ENCODE measurements at places on chromosomes 12 and 14. TPM values are rescaled to one million over a fixed set of nuclear protein-coding genes. Genes with fewer than 3 reads are reported as not detected.

The MBD6 gene
- 15.9 TPM for total RNA-seq

The RBP5 gene
- 0.46 TPM for total RNA-seq

The TMEM179 gene
- 4.2 TPM for total RNA-seq

The PRPF39 gene
- total RNA-seq, result 11.7 TPM

The ZDHHC22 gene
- total RNA-seq, result not detected

The RNASE1 gene
- total RNA-seq, result 277 TPM

The CCDC177 gene
- not detected for total RNA-seq

The SNRPF gene
- 6.0 TPM for total RNA-seq

The TUNAR gene
- total RNA-seq, result 0.13 TPM

The BMAL2 gene
- 5.4 TPM for total RNA-seq

The HCAR2 gene
- not detected for total RNA-seq

The CCDC184 gene
- total RNA-seq, result 1.2 TPM

The KRT82 gene
- not detected for total RNA-seq

The GTF2A1 gene
- total RNA-seq, result 28.7 TPM

The HSPB8 gene
- 439 TPM for total RNA-seq

The TCL1B gene
- total RNA-seq, result not detected

The ZCCHC8 gene
- total RNA-seq, result 15.1 TPM

The TOMM20L gene
- total RNA-seq, result not detected

The PPM1H gene
- 1.6 TPM for total RNA-seq

The TAS2R46 gene
- total RNA-seq, result not detected

GRCh38 chr14:92759300-92759678 is 10.9 kb upstream of the LGMN start:
- no peak overlapping the region for H3K4me3 ChIP-seq
- H3K27me3 ChIP-seq, result no peaks in the 10 kb centered on the region
- H3K27ac ChIP-seq, result no peak overlapping the region
- no peaks in the 10 kb centered on the region for H3K4me1 ChIP-seq

- H3K4me3 ChIP-seq, result no peak overlapping the region
- no peak overlapping the region for H3K27ac ChIP-seq
- H3K36me3 ChIP-seq, result no peaks in the 10 kb centered on the region
- H3K27me3 ChIP-seq, result no peaks in the 10 kb centered on the region
Observed at GRCh38 chr12:105455261-105455660, 124.8 kb downstream of the C12orf75 start.

DNA sequence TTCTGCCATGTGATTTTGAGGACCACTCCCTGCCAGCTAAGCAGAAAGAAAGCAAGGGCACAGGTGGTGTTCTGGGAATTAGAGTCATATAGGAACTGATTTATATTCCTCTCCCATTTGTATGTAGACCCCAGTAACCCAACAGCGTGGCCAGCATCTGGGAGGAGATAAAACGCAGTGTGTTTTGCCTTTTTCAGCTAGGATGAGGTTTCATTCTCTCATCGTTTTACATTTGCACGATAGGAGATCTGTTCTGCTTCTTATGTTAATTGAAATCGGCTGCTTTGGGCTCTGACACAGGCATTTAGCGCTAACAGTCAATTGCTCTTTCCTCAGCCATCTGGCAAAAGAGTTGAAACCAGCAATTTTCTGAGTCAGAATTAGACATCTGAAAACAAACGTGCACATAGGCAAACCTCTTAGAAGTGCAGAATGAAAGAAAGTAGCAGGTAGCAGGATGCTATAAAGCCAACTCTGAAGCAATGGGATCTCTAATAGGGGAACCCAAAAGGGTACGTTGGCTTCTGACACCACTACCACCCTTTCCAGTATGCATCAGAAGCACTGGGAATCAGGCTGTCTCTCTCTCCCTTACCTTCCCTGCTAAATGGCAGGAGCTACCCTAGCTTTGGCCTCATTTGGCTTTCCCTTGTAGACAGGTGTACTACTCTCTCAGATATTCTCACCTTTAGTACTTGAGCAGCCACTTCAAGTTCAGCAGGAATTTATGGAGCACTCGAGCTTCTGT is 219.1 kb downstream of the PHLDA1 start:
- DNase-seq, result no peak
- H3K36me3 ChIP-seq, result no peaks in the 10 kb centered on the region

- H3K27ac ChIP-seq, result no peak overlapping the region
- no peak overlapping the region for H3K4me3 ChIP-seq
- H3K4me1 ChIP-seq, result peaks cover under 1% of the 10 kb centered on the region
- H3K27me3 ChIP-seq, result no peaks in the 10 kb centered on the region
- H3K36me3 ChIP-seq, result peaks cover 88% of the 10 kb centered on the region
- DNase-seq, result no peak
Observed at GRCh38 chr12:113278633-113279032, 56.3 kb downstream of the SLC8B1 start.

- H3K27ac ChIP-seq, result no peak overlapping the region
- no peak for DNase-seq
- no peaks in the 10 kb centered on the region for H3K27me3 ChIP-seq
- H3K36me3 ChIP-seq, result peaks cover 19% of the 10 kb centered on the region
- H3K4me1 ChIP-seq, result no peaks in the 10 kb centered on the region
Observed at GRCh38 chr14:50795909-50796308, 35.1 kb downstream of the NIN start.

- no peak overlapping the region for H3K4me3 ChIP-seq
- H3K27me3 ChIP-seq, result no peaks in the 10 kb centered on the region
- H3K27ac ChIP-seq, result no peak overlapping the region
- no peak for DNase-seq
Observed at GRCh38 chr12:84585776-84586395, 326.7 kb downstream of the SLC6A15 start.

GRCh38 chr14:59126714-59127436 is 61.6 kb upstream of the DAAM1 start:
- no peak overlapping the region for H3K27ac ChIP-seq
- no peak for DNase-seq
- H3K36me3 ChIP-seq, result no peaks in the 10 kb centered on the region
- H3K27me3 ChIP-seq, result no peaks in the 10 kb centered on the region

- peaks cover 42% of the 10 kb centered on the region for H3K36me3 ChIP-seq
- no peak for DNase-seq
- H3K4me1 ChIP-seq, result no peaks in the 10 kb centered on the region
- H3K27ac ChIP-seq, result no peak overlapping the region
- no peaks in the 10 kb centered on the region for H3K27me3 ChIP-seq
- H3K4me3 ChIP-seq, result no peak overlapping the region
Observed at GRCh38 chr12:1262011-1262410, 271.0 kb downstream of the ERC1 start.

- peak overlapping the region; percentile 81 for H3K27ac ChIP-seq
- H3K4me1 ChIP-seq, result peaks cover 82% of the 10 kb centered on the region
- no peaks in the 10 kb centered on the region for H3K36me3 ChIP-seq
- no peaks in the 10 kb centered on the region for H3K27me3 ChIP-seq
- no peak for DNase-seq
Observed at GRCh38 chr14:68686724-68687123, 106.1 kb downstream of the ZFP36L1 start.

DNA sequence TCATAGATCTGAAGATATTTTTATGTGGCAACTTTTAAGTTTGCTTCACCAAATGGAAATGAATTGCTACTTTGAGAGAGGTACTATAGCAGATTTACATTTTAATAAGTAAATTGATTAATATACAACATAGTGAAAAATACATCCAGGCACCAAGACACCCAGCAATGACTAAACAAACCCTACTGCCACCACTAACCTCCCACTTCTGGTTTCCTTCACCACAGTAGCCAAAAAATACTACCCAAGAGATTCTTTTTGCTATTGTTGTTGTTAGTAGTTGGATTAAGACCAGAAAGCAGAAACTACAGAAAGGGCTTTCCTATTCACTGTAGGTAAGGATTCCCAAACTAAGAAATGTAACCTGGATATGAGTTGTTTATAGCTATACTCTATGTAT is 54.1 kb downstream of the COCH start:
- peaks cover 22% of the 10 kb centered on the region for H3K4me1 ChIP-seq
- no peak overlapping the region for H3K4me3 ChIP-seq
- no peaks in the 10 kb centered on the region for H3K27me3 ChIP-seq
- no peak for DNase-seq
- no peaks in the 10 kb centered on the region for H3K36me3 ChIP-seq

DNA sequence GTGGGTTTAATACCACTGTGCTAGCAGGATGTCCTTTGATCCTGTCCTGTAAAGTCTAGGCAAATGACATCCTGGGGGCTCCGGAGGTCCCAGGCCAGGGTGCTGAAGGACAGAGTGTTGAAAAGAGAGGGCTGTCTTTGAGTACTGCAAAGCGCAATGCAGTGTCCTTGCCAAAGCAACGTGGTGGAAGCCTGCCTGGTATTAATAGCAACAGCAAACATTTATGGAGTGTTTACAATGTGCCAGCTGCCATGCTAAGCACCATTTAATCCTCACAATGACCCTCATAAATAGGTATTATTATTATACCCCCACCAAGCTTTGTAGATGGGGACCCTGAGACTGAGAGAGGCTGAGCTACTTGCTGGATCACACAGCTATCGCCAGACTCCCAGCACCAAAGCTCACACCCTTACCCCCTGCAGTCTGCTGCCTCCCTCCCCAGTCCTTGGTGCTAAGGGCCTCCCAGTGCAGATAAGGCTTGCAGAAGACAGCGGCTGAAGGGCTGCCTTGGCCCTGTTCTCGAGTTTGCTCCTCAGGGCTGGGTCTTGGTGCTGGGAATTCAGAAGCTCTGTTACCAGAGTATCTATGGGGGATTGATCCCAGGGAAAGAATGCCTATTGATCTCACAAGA is 427.7 kb downstream of the FUT8 start:
- H3K4me3 ChIP-seq, result no peak overlapping the region
- DNase-seq, result no peak
- H3K36me3 ChIP-seq, result no peaks in the 10 kb centered on the region
- no peaks in the 10 kb centered on the region for H3K27me3 ChIP-seq
- H3K27ac ChIP-seq, result no peak overlapping the region
- H3K4me1 ChIP-seq, result no peaks in the 10 kb centered on the region

GRCh38 chr12:29891792-29892191 is 108.0 kb upstream of the TMTC1 start:
- H3K27me3 ChIP-seq, result no peaks in the 10 kb centered on the region
- no peak for DNase-seq
- H3K4me1 ChIP-seq, result no peaks in the 10 kb centered on the region
- H3K4me3 ChIP-seq, result no peak overlapping the region
- H3K36me3 ChIP-seq, result no peaks in the 10 kb centered on the region
- no peak overlapping the region for H3K27ac ChIP-seq

- no peaks in the 10 kb centered on the region for H3K27me3 ChIP-seq
- peak overlapping the region; percentile 67 for H3K4me3 ChIP-seq
- H3K36me3 ChIP-seq, result no peaks in the 10 kb centered on the region
- peak overlapping the region; percentile 87 for H3K27ac ChIP-seq
- peak; percentile 94 for DNase-seq
- H3K4me1 ChIP-seq, result peaks cover 40% of the 10 kb centered on the region
Observed at GRCh38 chr12:9647825-9648700, 21.4 kb upstream of the CLEC2D start.

- no peak overlapping the region for H3K27ac ChIP-seq
- no peak for DNase-seq
- H3K36me3 ChIP-seq, result no peaks in the 10 kb centered on the region
- no peaks in the 10 kb centered on the region for H3K27me3 ChIP-seq
Observed at GRCh38 chr12:29545102-29545467, 47.6 kb upstream of the OVCH1 start.

- no peak overlapping the region for H3K4me3 ChIP-seq
- H3K27me3 ChIP-seq, result no peaks in the 10 kb centered on the region
- DNase-seq, result no peak
- no peaks in the 10 kb centered on the region for H3K36me3 ChIP-seq
- no peak overlapping the region for H3K27ac ChIP-seq
- no peaks in the 10 kb centered on the region for H3K4me1 ChIP-seq
Observed at GRCh38 chr14:83289390-83289789, 1755.7 kb upstream of the SEL1L start.

DNA sequence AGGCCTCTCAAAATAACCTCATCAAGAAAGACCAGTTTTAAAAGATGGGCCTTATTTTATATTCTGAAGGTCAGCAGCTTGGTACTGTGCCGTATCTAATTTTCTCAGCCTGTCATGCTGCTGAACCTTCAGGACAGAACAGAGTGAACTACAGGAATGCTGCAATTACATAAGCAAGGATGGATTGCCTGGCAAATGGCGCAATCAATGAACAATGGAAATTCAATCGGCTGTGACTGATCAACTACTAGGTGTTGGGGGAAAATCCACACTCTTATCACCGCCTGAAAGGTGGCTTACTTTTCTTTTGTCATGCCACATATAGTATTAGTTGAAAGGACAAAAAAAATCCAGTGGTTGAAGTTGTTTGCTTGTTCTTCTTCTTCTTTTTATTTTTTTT is 8.5 kb downstream of the ACSS3 start:
- peaks cover 15% of the 10 kb centered on the region for H3K4me1 ChIP-seq
- H3K4me3 ChIP-seq, result no peak overlapping the region
- H3K36me3 ChIP-seq, result no peaks in the 10 kb centered on the region
- H3K27me3 ChIP-seq, result no peaks in the 10 kb centered on the region

- no peak for DNase-seq
- no peaks in the 10 kb centered on the region for H3K4me1 ChIP-seq
- no peaks in the 10 kb centered on the region for H3K36me3 ChIP-seq
- no peaks in the 10 kb centered on the region for H3K27me3 ChIP-seq
- H3K4me3 ChIP-seq, result no peak overlapping the region
Observed at GRCh38 chr12:44377443-44378187, 498.5 kb downstream of the NELL2 start.

DNA sequence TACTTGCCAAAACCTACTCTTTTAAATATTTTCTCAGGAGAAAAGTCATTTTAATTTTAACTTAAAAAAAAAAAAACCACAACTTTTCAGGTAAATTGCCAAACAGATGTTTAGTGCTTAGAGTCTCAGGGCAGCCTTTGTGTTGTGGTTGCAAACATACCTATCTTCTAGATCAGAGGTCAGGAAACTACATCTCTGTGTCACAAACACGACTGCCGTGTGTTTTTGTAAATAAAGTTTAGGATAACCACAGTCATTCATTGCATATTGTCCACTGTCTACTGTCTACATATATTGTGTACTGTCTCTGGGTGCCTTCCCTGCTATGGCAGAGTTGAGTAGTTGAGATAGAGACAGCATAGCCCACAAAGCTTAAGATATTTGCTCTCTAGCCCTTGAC is 48.9 kb downstream of the DYRK2 start:
- no peaks in the 10 kb centered on the region for H3K4me1 ChIP-seq
- no peaks in the 10 kb centered on the region for H3K36me3 ChIP-seq
- no peak overlapping the region for H3K27ac ChIP-seq
- H3K4me3 ChIP-seq, result no peak overlapping the region
- no peaks in the 10 kb centered on the region for H3K27me3 ChIP-seq
